Stimulated activated CD4-positive, alpha-beta T cell treated with anti-CD3 and anti-CD28 coated beads, Interleukin-15, amount 100 ng/mL, for 48 hours (primary cell): ENCODE measurements at places on chromosomes 3 and 15.
A peak's percentile ranks its signal among the peaks of the same experiment; 100 is the strongest.

GRCh38 chr3:14452740-14453710 is 50.6 kb downstream of the SLC6A6 start:
- DNase-seq, result no peak

- no peak for DNase-seq
Measured at GRCh38 chr3:198022604-198023003, 62.6 kb downstream of the LMLN start.

- no peak for DNase-seq
Measured at GRCh38 chr3:25257026-25257425, 171.0 kb upstream of the RARB start.

DNA sequence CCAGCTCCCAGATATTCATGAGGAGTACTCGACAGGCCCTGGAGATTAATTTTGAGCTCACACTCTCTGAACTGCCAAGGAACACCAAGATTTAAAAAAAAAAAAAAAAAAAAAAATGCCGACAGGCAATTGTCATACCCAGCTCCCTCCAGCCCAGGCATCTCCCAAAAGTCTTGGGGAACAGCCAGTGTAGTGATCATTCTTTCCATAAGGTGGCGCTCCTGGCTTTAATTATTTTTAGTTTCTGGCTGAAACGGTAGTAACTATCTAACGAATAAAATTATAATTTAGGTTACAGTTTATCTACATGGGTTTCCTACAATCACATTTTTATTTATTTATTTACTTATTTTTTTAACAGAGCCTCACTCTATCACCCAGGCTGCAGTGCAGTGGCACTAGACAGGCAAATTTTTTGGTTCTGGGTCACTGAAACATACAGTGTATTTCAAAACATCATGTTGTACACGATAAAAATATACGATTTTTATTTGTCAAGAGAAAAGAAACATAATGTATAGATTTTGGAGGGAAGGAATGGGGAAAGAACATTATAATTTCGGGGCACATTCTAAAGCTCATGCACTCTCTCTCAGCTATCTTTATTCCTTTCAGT is 157.3 kb downstream of the ADAMTS9 start:
- DNase-seq, result no peak

DNA sequence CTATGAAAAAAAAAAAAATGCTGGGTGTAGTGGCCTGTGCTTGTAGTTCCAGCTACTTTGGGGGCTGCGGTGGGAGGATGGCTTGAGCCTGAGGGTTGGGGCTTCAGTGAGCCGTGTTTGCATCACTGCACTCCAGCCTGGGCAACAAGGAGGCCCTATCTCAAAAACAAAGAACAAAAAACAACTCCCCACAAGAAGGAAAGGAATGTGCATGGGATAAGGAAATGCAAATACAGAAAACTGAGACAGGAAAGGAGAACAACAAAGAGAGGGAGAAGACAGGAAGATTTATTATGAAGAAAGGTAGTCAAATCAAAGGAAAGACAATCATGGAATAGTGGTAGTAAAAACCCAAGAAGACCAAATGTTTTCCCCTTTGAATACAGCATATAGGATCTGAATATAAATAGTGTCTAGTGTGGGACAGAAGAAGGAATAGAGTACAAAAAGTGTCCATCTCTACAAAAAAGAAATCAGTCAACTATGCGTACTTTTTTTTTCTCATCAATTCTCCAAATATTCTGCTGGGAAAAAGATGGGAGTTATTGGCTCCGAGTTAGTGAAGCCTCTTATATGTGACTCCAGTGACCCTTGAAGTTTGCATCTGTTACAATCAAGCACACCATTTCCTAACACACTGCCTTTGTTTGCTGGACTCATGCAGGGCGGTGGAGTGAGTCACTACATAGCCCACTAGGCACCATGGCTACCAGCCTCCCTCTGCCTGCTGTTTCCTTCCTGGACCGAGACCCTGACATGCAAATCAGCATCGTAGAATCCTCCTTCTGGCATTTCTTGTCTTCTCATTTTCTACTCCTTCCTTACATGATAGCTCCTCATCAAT is 101.2 kb upstream of the PTX3 start:
- no peak for DNase-seq

- DNase-seq, result no peak
Measured at GRCh38 chr3:130258532-130258952, 86.9 kb upstream of the COL6A5 start.

DNA sequence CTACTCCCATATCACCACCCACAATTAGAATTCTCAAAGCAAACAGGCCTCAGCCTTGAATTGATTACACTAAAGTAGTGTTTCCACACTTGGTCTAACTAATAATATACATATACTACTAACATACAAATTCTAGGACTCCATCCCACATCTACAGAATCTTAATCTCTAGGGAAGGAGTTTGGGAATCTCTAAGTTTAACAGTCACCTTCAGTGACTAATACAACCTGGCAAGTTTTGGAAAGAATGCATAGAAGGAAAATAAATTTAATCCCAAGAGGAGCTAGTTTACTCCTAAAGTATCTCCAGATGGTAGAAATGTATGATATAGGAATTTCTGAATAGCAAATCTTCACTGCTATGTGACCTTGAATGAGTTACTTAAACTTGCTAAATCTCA is 9.1 kb downstream of the CLPX start:
- no peak for DNase-seq

DNA sequence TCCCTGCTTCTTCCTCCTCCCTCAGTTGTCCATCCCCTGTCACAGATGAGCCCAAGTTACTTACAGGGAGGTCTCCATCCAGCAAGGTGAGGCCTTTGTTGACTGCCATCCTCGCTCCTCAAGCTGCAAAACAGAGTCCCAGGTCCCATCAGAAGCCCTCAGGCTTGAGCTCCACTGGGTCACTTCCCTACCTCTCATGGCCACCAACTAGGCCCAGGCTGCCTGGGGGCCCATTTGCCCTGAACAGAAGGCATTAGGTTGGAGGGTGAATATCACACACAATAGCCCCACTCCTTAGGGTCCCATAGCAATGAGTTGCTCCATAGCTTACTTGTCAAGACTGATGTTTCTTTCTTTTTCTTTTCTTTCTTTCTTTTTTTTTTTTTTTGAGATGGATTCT is 1.8 kb downstream of the PLIN1 start:
- no peak for DNase-seq

GRCh38 chr3:179608931-179609720 is 4.5 kb downstream of the NDUFB5 start:
- no peak for DNase-seq

GRCh38 chr15:66761726-66762595 is 59.9 kb downstream of the SMAD6 start:
- no peak for DNase-seq

DNA sequence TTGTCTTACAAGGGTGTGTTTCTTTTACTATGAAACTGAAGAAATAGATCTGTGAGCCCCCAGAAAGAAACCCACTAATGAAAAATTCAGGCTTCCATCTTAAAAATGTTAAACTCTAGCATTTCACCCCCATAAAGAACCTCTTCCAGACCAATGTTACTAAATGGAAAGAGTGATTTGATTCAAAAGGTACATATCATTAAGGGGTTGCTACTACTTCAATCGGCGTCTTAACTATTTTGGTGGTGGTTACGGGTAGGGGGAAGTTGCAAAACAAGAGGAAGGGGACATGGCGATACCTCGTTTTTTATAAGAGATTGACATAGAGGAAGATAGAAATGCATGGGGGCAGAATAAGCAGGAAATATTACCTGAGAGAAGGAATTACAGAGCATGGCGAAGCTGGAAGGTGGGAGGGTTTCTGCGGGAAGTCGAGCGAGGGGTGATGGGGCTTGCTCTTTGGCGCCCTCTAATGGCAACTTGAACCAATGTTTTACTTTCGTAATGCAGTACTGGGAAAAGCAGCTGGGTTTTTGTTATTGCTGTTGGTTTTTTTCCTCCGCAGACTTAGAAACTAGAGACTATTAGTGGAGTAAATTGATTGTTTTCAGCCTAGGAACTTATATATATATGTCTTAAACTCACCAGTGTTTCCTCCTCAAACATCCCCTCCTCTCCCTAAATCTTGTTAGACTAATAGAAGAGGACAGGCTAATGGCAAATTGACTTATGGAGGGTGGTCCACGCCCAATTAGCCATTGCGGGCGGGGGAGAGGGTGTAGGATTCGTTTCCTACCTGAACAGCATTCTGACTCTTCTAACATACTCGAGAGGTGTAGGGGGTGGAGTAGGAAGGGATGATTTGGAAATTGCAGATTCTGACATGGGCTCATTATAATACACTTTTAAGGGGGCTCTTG is 11.3 kb upstream of the SOX2 start:
- no peak for DNase-seq

DNA sequence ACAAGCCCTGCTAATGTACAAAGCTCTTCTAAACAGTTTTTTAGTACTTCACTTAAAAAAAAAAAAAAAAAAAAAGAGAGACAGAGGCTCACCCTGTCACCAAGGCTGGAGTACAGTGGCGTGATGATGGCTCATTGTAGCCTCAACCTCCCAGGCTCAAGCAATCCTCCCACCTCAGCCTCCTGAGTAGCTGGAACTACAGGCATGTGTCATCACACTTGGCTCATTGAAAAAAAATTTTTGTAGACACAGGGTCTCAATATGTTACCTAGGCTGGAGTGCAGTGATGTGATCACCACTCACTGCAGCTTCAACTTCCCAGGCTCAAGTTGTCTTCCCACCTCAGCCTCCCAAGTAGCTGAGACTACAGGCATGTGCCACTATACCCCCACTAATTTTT is 47.6 kb upstream of the HEG1 start:
- DNase-seq, result no peak

GRCh38 chr3:106913966-106914365 is 463.3 kb upstream of the CCDC54 start:
- DNase-seq, result no peak

GRCh38 chr15:52567871-52568600 is 794 bp downstream of the ARPP19 start:
- peak; percentile 31 for DNase-seq

DNA sequence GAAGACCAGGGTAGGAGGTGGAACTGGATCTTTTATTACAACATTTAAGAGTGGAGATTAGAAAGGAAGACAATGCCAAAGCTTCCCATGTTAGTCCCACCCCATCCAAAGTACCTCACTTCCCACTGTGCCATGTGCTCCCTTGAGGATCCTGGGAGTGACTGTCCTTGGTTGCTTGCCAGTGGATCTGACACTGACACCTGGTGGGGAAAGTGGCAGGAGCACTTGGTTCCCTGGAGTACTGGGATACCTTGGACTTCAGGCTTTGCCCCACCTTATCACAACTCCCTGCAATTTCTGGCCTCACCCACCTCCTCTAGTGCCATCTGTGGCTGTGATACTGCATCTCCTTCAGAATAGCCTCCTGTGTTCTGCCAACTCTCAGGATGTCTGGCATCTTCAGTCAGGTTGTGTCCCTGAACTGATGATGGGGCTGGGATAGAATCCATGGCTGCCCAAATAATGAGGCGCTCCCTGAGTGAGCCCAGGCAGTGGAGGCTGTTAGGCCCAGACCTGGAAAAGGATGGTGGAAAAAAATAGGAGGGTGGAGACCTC is 1.3 kb downstream of the ELL3 start:
- DNase-seq, result no peak

- no peak for DNase-seq
Measured at GRCh38 chr15:100973351-100974111, 54.4 kb downstream of the LRRK1 start.

DNA sequence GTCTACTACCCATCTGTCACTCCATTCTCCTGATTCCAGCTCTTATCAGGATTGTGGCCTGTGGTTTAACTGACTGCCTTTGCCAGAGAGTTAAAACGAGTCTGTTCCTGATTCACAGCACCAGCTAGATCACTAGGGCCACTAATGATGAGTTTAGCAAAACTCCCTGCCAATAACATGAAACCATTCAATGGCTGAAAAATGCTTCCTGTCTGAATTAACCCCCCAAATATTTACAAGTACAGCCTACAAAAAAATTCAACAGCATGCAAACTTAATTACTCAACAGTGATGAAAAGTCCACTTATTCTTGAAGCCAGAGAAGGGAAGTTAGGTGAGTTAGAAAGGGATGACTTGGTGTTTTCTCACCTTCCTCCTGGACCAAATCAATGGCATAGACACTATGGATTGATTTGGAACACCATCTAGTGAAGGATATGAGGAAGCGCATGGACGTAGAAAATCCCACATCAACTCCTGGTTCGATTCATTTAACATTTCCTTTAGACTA is 141.4 kb downstream of the TGFBR2 start:
- no peak for DNase-seq
